Suppressor macrophage (primary cell): ENCODE measurements at places on chromosomes 7 and 10.

DNA sequence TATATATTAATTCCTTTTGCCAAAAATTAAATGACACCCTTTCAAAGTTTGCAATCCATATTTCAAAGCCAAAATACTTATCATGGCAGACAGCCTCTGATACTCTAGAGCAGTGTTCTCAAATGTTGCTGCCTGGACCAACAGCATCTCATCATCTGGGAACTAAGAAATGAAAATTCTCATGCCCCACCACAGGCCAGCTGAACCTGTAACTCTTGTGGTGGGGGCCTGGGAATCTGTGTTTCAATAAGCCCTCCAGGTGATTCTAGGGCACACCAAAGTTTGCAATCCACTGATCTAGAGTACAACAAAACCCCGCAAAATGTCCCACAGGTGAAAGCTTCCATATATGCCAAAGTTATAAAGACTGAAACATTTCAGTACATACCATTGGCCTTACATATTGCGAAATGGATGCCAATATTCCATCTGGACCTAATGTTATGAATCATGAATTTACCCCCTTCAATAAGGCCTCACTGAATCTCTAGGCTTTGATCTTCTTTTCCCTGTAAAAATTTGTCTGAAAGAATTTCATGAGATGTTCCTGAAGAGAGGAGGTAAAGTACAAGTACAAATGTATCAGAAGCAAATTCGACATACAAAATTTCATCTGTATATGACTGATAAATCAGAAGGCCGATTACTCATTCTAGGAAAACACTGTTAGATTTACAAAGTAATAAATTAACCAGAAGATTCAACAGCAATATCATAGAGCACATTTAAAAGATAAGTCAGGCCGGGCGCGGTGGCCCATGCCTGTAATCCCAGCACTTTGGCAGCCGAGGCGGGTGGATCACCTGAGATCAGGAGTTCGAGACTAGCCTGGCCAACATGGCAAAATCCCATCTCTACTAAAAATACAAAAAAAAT, 25.3 kb upstream of the EPC1 start:
- no peak for DNase-seq

- DNase-seq, result no peak
Observed at GRCh38 chr10:88820748-88821401, 18.3 kb downstream of the LIPM start.

DNA sequence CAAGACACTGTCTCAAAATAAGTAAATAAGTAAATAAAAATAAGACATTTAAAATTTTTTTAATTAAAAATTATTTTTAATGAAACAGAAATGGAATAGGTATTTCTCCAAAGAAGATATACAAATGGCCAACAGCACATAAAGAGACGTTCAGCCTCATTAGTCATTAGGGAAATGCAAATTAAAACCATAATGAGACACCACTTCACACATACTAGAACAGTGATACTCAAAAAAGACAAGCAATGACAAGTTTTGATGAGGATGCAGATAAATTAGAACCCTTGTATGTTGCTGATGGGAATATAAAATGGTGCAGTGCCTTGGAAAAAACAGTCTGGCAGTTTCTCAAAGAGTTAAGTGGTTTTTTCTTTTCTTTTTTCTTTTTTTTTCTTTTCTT, 26.5 kb upstream of the C10orf67 start:
- no peak for DNase-seq

DNA sequence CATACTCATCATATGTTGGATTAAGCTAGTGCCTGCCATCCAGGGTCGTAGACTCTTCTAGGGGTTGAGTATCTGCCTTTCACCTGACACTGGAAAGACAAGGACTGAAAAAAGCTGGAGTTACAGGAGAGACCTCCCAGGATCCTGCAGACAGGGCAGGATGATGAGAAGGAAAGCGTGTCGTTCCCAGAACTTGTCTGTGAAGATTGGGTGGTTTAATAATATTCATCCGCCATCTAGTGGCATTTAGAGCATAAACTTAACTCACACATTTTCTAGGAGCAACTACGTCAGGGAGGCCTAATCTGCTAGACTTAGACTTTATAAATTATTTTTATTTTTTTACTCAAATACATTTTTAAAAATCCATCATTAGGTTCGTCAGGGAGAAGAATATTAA, 59.6 kb downstream of the ADRB1 start:
- peak; percentile 32 for DNase-seq

- peak; percentile 31 for DNase-seq
Observed at GRCh38 chr7:48035967-48036478, 680 bp downstream of the C7orf57 start.

DNA sequence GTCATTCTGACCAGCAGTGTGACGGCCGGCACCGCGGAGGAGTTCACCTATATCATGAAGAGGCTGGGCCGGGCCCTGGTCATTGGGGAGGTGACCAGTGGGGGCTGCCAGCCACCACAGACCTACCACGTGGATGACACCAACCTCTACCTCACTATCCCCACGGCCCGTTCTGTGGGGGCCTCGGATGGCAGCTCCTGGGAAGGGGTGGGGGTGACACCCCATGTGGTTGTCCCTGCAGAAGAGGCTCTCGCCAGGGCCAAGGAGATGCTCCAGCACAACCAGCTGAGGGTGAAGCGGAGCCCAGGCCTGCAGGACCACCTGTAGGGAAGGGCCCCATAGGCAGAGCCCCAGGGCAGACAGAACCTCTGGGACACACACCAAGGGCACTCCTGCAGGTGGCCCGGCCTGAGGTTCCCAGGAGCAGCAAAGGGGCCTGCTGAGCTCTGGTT, 9.0 kb downstream of the RBP3 start:
- DNase-seq, result no peak
